ENCODE measurements at places on chromosomes 4 and X. TPM values are rescaled to one million over a fixed set of nuclear protein-coding genes. Genes with fewer than 3 reads are reported as not detected.

CT45A5 gene
- total RNA-seq, result not detected

HSFX1 gene
- 0.47 TPM for total RNA-seq

GRCh38 chrX:45571453-45571852 is 370.8 kb upstream of the DIPK2B start:
- no peak for DNase-seq

DNA sequence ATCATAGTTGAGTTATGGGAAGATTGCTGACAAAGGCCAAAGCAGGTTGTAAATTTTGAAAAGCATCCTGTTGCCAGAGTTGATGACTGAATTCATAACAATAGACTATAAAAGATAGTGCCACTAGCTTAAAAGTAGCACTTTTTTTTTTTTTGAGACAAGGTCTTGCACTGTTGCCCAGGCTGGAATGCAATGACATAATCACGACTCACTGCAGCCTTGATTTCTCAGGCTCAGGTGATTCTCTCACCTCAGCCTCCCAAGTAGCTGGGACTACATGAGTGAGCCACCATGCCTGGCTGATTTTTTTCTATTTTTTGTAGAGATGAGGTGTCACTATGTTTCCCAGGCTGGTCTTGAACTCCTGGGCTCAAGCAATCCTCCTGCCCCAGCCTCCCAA is 122.7 kb downstream of the SPOCK3 start:
- no peak for DNase-seq

All from dermis blood vessel endothelial cell (primary cell).